ENCODE measurements at places on chromosomes 3 and 15.

- DNase-seq: no peak
Observed at GRCh38 chr15:68312701-68313204, 35.2 kb downstream of the FEM1B start.

DNA sequence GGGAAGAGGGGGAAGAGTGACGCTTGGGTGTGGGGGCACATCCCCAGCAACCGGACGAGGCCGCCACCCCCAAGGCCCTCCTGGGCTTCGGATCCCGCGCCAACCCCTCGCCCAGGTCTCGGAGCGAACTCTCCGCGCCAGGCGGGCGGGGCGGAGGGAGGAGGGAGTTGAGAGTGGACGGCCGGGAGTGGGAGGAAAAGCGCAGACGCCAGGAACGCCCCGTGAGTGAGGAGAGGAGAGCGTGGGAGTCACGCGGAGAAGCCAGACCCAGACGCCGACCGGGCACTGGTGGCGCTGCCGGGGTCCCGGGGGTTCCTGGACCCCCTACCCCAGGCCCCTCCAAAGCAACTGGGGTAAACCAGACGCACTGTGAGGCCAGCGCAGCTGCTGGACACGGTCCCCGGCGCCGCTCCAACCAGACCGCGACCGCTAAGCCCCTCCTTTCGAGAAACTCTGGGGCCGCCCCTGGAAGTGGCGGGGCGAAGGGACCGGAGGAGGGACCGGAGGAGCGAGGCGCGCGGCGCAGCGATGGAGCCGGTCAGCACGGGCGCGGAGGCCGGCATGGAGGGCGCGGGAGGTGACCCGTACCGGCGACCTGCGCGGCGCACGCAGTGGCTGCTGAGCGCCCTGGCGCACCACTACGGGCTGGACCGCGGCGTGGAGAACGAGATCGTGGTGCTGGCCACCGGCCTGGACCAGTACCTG is at the start of gene EFCC1:
Gene EFCC1, plus strand, starts transcription at position 204 of the 705 bp plus-strand sequence. Its CDS starts 325 bp downstream, at position 529.
- DNase-seq: no peak

DNA sequence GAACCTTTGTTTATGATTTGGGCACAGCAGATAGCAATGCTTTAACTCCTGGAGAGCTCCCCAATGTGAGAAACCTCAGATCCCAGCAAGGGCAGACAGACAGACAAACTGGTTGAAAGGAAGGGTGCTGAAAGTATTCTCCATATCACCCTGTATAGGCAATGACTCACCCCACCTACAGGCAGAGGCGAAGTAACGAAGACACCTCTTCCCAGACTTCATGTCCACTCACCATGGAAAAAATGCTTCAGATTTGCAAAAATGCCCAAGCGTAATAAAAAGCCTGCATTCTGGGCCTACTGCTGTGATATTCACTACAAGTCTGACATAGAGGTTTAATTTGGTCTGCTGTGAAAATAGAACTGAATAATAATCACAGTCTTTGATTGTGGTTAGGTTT is 50.5 kb downstream of the THBS1 start:
- no peak for DNase-seq

- no peak for DNase-seq
Observed at GRCh38 chr3:18215639-18216038, 209.5 kb downstream of the SATB1 start.

DNA sequence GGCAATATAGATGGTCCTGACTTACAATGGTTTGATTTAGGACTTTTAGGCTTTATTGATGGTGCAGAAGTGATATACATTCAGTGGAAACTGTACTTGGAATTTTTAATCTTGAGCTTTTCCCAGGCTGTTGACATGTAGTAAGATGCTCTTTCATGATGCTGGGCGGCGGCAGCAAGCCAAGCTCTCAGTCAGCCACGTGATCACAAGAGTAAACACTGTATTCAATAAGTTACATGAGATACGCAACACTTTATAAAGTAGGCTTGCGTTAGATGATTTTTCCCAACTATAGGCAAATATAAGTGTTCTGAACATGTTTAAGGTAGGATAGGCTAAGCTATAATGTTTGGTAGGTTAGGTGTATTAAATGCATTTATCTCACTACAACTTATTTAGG is 17.9 kb downstream of the PARP9 start:
- DNase-seq: no peak

GRCh38 chr15:35244227-35244626 is 159.1 kb upstream of the NANOGP8 start:
- DNase-seq: no peak

DNA sequence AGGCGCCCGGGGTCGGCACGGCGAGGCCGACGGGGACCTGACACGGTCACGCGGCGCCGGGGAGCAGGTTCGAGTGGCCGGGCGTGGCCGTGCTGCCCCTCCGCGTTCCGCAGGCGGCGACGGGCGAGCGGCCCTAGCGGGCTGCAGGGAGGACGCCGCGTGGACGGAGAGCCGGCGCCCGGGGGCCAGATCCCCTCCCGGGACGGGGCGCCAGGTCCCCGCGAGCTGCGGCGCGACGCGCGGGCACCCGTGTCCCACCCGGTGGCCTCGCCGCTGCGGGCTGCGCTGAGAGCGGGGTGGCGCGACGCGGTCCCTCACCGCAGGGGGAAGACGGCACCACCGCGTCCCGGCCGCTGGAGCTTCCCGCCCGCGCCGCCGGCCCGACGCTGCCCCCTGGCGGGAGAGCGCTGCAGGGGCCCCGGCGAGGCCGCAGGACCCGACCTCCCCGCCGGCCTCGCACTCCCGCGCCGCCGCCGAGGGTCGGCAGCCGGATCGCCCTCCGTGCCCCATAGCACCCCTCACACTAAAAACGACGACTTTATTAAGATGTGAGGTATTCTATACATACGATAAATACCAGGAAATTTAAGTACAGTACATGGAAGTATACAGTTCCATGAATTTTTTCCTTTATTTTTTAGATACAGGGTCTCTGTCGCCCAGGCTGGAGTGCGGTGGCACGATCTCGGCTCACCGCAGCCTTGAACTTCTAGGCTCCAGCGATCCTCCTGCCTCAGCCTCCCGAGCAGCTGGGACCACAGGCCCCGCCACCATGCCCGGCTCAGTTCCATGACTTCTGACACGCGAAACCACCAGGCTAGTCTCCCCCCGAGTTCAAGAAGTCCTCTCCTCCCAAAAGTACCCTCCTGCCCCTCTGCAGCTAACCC is 1.3 kb upstream of the PIGZ start:
- DNase-seq: no peak

DNA sequence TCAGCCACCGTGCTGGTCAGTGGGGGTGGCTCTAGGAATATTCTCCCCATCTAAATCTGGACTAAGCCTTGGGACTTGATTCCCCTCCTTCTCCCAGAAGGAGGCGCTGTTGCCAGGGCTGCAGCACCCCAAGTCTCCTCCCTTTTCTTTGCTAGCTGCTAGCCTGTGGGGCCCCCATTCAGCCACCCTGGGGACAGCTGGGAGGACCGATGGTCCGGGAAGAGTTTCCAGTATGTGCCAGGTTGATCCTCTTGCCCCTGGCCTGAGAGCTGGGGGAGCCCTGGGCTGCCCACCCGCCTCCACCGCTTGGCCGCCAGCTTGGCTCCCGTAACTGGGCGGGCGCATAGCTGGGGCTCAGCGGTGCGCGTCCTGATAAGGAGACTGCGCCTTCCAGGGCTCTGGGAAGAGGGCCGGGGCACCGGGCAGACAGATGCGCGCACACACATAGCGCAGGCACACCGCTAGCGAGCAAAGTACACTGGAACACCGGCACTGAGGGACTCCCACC is 4.2 kb downstream of the SMAD6 start:
- no peak for DNase-seq

DNA sequence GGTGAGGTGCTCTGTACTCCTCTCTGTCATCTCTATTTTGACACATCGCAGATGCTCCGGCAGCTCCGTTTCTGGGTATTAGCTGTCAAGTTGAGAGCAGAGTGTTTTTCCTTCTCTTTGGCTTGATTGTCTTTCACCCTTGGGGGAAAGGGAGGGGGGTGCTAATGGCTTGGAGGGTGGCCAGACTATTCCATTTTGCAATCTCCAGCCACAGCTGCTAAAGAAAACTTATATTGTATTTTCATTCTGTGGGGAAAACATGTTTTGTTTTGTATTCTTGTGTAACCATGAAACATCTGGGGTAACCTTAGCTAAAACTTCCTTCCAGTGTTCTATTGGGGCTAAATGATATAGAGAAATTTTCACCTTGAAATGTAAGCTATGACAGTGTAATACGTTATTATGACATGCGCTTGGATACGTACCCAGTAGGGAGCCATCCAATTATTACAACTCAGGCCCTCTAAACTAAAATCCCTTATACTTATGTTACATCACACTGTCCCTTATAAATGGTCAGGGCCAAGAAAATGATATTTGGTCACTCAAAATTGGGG is 14.0 kb upstream of the LARP6 start:
- no peak for DNase-seq

DNA sequence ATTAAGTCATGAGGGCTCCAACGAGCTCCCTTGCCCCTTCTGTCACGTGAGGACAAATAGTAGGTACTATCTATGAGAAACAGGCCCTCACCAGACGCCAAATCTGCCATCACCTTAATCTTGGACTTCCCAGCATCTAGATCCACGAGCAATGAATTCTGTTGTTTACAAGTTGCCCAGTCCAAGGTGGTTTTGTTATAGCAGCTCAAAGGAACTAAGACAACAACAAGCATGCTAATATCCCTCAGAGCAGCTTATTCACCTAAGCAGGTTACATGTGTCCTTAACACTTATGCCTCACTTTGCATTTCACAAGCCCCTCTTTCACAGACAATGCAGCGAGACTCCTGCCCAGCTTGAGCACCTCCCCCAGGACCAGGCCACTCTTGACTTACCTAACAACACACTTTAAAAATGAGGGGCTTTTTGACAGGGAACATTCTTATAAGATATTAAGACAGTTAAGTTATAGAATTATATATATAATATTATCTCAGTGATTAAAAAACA is 219.5 kb downstream of the PLCH1 start:
- DNase-seq: no peak

DNA sequence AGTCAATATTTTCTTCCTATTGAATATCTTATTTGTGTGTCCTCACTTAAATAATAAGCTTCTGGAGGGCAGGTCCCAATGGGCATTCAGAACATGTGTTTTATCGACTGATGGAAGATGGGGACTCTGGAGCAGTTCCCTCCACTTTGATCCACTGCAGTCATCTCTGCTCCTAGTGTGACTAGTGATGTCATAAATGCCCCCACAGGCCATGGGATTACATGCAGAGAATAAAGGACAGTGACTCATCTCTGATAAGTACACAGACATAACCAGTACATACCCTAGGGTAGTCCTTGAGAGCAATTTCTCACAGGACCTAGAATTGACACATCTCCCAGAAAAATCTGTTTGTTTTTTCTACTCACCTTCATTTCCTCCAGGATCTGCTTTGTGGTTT is 49.4 kb upstream of the FMN1 start:
- DNase-seq: no peak

DNA sequence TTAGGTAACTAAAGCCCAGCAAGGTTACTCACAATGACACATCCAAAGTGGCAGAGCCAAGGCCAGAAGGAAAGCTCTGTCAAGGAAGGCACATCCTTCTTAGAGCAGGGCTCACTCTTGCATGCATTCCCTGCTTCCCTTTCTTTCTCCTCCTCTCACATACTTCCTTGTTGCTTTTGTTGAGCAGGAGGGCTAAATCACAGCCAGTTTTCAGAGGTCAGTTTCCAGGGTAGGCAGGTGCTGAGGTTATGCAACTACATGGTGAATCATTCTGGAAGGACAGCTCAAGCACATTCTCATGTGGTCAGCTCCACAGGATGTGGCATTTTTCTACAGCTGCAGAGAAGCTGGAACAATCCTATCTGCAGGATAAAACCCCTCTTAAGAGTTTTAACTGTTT is 275.6 kb downstream of the ZNF621 start:
- no peak for DNase-seq

- no peak for DNase-seq
Observed at GRCh38 chr3:198079771-198080520, 119.9 kb downstream of the LMLN start.

GRCh38 chr15:83700082-83700481 is 46.2 kb downstream of the ADAMTSL3 start:
- no peak for DNase-seq

- no peak for DNase-seq
Observed at GRCh38 chr15:59259137-59259943, 52.7 kb downstream of the LDHAL6B start.

DNA sequence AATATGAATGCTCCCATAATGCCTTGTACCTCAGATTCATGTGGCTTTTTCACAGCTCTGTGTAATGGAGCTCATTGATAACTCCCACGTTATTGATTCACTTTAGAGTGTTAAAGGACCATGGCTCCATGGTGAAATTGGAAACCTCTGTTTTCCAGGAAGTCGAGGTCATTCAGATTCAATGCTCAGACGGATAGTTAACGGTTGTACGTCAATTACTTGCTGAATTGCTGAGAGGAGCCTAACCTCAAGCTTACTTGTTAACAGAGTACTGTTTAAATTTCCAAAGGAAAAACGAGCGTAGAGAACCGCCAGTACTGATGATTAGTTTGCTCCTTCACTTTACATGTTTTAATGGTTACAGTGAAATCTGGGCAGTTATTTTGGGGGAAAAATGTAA is 11.1 kb downstream of the ABHD17C start:
- DNase-seq: no peak

GRCh38 chr15:52567871-52568600 is 794 bp downstream of the ARPP19 start:
- DNase-seq: no peak

GRCh38 chr3:184409331-184409926 is 29.6 kb downstream of the CHRD start:
- no peak for DNase-seq

DNA sequence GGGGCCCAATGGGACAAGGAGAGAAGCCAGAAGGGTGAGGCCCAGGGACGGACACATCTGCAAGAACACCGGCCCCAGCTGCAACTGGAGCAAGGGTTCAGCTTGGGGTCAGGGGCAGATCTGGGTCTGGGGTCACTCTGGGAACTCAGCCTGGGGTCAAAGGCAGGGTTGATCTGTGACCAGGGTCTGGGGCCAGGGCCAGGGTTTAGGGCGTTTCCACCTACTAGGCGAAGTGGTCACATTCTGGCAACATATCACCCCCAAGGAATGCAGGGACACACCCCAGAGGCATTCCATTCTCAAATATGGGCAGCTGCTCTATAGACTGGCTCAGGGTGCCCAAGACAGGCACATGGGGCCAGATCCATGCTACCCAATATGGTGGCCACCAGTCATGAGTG is 9.0 kb downstream of the UROC1 start:
- DNase-seq: no peak
